ENCODE measurements at places on chromosomes 4 and X.

- no peak for DNase-seq
Measured at GRCh38 chr4:25059791-25060190, 29.0 kb upstream of the LGI2 start.

- DNase-seq, result no peak
Measured at GRCh38 chr4:38030023-38030422, 69.8 kb downstream of the PTTG2 start.

- no peak for DNase-seq
Measured at GRCh38 chr4:159476886-159477285, 374.0 kb downstream of the RAPGEF2 start.

GRCh38 chr4:5940470-5941203, 47.8 kb upstream of the CRMP1 start:
- DNase-seq, result no peak

DNA sequence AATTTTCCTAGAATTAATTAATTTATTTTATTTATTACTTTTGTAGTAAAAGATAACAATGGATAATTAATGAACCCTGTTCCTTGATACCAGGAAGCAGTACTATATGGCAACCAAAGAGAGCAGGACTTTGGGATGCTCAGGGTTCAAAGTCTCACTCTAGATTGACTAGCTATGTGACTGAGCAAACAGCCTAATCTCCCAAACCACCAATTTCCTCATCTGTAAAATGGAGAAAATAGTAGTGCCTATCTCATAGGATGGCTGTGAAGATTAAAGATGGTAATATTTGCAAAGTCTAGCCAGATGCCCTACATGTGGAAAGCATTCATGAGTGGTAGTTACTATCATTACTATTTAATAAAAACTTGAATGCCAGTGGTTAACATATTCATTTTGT, 97.6 kb downstream of the PRDM5 start:
- no peak for DNase-seq

- no peak for DNase-seq
Measured at GRCh38 chrX:139113708-139114107, 402.2 kb upstream of the FGF13 start.

- peak; percentile 73 for DNase-seq
Measured at GRCh38 chrX:9995855-9996339, 28.7 kb downstream of the CLDN34 start.

DNA sequence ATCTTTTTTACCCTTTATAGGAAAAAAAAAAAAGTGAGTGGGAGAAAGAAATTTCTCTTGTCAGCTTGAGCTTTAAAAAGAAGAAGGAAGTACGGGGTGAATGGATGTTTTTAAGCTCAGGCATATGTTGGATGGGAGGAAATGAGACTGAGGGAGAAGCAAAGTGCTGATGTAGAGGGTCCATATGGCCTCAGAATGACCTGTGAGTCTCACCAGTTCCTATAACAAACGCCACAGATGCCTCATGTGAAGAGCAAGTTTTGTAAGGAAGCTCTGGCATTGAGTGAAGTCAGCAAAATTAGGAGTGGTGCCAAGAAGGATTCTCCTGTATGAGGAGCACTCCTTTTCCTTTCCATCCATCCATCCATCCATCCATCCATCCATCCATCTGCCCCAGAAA, 214.6 kb downstream of the PTTG2 start:
- DNase-seq, result no peak

- no peak for DNase-seq
Measured at GRCh38 chr4:123438031-123438430, 41.4 kb downstream of the SPRY1 start.

- peak; percentile 56 for DNase-seq
Measured at GRCh38 chrX:12814420-12814819, 23.2 kb downstream of the PRPS2 start.

DNA sequence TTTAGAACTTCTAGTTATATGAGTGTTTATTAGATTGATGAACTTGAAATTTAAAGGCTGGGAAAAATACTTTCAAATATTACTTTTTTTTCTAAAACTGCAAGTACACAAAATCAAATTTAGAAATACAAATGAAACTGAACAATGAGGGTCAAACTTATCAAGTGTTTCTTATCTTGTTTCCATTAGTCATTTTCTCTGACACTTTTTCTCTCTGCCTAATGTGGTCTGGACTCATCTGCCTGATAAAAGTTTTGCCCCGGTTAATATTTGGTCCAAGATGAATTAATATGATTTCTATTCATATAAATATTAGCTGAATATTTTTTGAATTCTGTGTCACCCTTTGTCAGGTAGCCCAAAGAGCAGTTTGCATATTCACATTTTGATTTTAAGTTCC, 8.7 kb upstream of the HPGDS start:
- DNase-seq, result no peak

DNA sequence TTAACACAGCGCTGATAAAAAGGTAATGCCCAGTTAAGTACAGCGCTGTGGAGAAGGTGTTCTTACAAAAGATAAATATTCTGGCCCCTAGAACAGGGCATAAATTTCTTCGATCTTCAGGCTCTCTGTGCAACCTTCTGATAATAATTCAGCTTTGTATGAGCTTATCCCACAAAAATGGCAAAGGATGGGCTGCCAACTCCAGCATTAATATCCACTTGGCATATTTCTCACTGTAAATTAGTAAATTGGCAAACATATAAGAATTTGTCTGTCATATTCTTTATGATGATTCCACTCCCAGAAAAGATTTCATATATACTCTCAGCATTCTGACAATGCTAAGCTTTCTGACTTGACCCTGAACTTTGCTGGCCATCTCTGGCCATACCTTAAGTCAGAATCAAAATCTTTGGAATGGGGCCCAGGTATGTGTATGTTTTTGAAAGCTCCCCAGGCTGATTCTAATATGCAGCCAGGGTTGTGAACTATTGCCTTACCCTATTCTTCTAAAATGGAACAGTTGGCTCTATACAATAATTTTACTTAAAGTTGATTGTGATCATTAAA, 134.8 kb downstream of the FRYL start:
- DNase-seq, result no peak

DNA sequence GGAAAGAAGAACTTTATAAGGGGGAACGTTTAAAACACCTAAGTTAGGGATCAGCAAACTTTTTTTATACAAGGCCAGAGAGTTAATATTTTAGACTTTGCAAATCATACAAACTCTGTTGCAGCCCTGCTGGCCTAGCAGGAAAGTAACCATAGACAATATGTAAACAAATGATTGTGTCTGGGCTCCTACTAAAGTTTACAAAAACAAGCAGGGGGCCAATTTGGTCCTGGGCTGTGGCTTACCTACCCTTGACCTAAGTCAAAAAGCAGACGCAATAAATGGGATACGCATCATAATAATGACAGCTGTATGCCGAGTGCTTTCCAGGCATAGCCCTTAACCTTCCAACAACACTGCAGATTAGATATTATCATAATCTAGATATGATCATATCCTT, 4.9 kb downstream of the TASL start:
- DNase-seq, result no peak

DNA sequence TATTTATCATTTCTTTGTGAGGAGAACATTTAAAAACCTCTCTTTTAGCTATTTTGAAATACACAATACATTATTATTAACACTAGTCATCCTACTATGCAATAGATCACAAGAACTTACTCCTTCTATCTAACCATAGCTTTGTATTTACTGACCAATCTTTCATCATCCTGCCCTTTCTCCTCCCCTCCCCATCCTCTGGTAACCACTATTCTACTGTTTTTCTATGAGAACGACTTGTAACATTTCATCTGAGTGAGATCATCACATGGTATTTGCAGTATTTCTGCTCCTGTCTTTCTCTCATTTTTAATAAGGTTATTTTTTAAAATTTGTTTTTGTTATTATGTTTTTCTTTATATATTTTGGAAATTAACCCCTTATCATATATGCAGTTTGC, 331.8 kb downstream of the TEX13C start:
- DNase-seq, result no peak

DNA sequence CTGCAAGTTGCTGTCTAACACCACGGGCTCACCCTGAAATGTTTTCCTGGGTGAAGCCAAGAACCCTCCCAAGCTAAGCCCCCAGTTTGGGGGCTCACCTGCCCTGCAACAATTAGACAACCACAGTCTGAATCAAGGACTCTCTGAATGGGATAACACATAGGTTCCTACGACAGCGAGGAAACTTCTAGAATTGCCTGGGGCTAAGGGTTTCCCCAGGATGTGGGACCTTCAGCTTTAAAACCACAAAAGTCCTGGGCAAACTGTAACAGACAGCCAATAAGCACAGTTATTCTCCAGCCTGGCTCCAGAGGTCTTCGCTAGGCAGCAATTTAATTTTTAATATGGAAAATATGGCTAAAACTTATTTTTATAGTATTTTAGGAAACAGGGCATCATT, 162.6 kb downstream of the PRKX start:
- no peak for DNase-seq

DNA sequence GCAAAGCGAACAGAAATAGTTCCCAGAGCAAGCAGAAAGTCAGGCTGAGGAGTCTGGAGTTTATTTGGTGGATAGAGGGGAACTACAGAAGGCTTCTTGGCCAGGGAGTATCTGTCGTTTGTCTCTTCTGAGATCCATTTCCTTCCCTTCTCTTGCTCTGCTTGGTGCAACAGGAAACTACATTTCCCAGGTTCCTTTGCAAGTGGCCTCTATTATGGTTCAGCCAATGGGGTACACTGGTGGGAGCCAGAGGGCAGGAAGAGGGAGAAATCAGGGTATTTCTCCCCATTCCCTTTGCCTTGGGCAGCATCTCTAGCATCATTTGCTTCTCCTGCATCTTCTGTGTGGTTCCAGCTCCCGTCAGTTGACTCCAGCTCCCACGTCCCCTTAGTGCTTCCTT, 142.1 kb downstream of the BCOR start:
- DNase-seq, result peak; percentile 42

DNA sequence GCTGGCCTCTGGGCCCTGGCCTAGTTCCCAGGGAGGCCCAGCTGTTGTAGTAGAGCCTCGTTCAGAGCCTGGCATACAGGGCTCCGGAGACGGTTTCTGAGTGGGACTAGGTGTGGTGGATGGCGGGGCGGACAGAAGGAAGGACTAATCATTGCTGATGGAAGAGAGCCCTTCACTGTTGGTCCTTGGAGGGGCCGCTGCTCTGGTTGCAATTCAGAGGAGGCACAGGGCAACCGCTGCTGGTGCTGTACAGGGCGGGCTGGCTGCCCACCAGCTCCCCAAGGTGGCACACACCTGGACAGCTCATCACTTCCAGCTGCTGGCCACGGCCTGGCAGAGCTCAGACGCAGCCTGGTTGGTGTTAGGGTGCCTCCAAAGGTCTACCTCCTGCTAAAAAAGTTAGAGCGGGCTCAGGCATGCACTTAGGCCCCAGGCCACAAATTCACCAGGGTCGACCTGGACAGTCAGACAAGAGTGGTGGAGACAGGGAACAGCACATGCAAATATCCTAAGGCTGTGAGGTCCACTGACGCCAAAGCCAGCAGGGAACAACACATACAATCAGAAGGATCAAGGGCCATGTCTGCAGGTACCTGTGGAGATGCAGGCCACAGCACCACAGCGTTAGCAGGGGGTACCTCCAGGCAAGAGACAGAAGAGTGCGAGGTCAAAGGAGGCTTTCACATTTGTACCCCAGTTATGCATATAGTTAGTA, 7.5 kb upstream of the RNF4 start:
- DNase-seq, result no peak

- no peak for DNase-seq
Measured at GRCh38 chr4:38717604-38718003, 53.6 kb downstream of the KLF3 start.

DNA sequence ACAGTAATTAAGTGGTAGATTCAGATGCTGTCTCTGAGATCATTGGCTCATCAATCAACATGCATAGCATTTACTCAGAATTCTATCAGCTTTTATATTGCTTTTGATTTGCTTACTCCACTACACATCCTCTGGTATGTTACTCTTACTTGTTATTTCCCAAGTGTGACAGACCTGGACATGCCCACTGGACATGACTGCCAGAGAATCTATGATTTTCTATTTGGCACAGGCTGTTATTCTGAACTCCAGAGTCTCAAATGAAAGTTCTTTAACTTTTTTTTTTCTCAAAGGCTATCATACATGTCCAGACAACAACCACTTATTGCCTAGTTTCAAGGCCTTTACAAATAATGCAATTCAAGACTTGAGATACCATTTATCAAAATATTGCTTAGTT, 116.1 kb upstream of the ARHGAP24 start:
- no peak for DNase-seq

GRCh38 chrX:153640736-153641575, 6.0 kb upstream of the DUSP9 start:
- no peak for DNase-seq

- DNase-seq, result no peak
Measured at GRCh38 chr4:32192363-32192762, 1472.2 kb downstream of the PCDH7 start.

- DNase-seq, result no peak
Measured at GRCh38 chr4:19944251-19944650, 307.5 kb upstream of the SLIT2 start.

- peak; percentile 85 for DNase-seq
Measured at GRCh38 chr4:124973716-124974115, 261.2 kb upstream of the ANKRD50 start.

DNA sequence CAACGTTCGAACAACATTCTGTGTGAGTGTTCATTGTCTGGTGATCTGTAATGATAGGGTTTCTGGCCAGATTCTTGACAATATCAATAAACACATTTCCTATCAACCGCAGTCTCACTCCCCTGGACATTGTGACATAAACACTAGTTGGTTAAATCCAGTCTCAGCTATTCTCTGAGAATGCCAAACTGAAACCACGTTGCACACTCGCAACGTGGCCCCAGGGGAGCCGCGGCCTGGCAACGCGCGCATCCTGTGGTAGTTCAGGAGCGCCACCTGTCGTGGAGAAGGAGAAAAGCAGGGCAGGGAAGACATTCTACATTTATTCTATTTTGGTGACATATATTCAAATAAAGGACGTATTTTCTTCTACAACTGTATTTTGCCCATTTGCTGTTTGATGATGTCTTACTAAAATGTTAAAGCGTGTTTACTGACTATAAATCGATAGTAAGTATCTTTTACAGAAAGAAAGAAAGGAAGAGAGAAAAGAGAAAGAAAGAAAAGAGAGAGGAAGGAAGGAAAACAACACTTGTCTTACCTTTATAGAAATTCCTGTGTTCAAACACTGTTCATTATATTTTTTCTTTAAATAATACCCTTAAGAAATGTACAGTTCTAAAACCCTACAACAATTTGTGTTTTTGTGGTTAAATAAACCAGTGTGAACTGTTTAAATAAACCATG, 738.3 kb upstream of the FRG1 start:
- peak; percentile 72 for DNase-seq

GRCh38 chr4:25677943-25678342, 22.3 kb downstream of the SLC34A2 start:
- no peak for DNase-seq

DNA sequence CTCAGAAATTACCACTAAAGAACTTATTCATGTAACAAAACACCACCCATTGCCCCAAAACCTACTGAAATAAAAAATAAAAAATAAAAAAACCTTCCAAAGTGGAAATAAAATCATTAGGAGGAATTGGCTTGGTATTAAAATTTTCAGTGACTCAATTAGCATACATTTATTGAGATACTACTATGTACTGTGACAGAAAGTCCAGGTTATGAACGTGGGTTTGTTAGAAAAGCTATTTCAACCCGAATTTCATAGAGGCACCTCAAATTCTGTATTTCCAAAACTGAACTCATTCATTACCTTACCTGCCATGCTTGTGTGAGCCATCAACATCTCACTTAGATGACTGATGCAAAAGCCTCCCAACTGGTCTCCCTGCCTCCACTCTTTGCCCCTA, 16.8 kb downstream of the KLHL5 start:
- DNase-seq, result no peak

- DNase-seq, result peak; percentile 15
Measured at GRCh38 chr4:118308306-118309030, 44.3 kb downstream of the PRSS12 start.

GRCh38 chr4:42172128-42172790, 19.8 kb upstream of the BEND4 start:
- no peak for DNase-seq
